ENCODE measurements at places on chromosomes 12 and 14. TPM values are rescaled to one million over a fixed set of nuclear protein-coding genes. Genes with fewer than 3 reads are reported as not detected.

Gene MED13L
- total RNA-seq = 111 TPM

GRCh38 chr14:24339284-24340151 lies at the start of gene RIPK3:
RIPK3 (minus strand) TSS chr14:24339991; CDS start chr14:24339826, 165 bp downstream.
- DNase-seq = peak; percentile 77

Gene KCNJ8
- 0.73 TPM for total RNA-seq

- no peak for DNase-seq
Observed at GRCh38 chr14:31957565-31957964, 119.5 kb upstream of the ARHGAP5 start.

DNA sequence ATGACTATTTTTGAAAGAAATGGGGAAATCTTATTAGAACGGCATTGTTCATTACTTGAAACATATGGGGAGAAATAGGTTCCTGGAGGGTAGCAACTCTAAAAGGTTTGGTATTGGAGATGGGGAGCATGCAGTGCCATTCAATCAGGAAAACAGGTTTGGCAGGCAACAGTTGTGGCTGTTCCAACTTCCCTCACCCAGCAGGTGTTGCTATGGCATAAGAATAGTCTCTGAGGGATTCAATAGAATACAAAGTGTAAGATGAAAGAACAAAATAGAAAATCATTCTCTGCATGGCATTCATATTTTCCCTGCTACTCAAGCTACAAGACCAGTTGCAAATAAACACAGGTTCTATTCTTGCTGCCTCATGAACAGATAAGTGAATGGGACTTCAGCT lies 393.3 kb upstream of the RPL10L start:
- DNase-seq = peak; percentile 71

DNA sequence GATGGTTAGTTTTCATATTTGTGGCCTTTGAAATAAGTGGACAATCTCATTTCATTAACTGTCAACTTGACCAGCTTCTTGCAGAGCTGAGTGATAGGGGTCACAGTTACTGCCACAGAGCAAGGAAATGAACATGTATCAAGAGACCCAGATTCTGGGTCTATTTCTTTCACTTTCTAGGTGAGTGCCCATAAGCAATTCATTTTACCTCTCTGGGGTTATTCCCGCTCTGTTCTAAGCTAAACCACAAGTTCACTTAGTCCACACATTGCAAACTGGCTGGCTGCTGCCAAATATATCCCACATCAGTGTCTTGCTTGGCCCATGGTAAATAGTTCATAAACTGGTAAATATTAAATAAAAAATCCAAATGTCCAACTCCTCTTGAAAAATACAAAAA lies 29.9 kb downstream of the GPHB5 start:
- no peak for DNase-seq

Gene PPFIA2
- not detected for total RNA-seq

DNA sequence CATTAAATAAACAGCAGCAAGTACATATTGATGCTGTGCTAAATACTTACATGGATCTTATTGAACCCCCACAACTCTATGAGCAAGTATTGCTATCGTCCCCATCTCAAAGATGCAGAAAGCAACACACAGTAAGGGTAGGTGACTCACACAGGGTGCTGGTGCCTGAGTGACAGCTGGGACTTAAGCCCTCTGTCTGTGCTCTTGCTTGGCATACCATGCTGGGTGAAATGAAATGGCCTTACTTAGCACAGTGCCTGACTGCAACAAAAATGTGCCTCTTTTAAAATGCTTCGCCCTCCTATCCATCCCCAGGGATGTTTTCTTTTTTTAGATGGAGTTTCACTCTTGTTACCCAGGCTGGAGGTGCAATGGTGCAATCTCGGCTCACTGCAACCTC lies 788 bp downstream of the TEX52 start:
- no peak for DNase-seq

GRCh38 chr12:12095021-12095420 lies 24.3 kb downstream of the BCL2L14 start:
- DNase-seq = no peak

Gene KRT2
- total RNA-seq = not detected

All from endodermal cell (in vitro differentiated cells).